NCI-H510A (cell line): ENCODE measurements at places on chromosomes 13 and 19.

DNA sequence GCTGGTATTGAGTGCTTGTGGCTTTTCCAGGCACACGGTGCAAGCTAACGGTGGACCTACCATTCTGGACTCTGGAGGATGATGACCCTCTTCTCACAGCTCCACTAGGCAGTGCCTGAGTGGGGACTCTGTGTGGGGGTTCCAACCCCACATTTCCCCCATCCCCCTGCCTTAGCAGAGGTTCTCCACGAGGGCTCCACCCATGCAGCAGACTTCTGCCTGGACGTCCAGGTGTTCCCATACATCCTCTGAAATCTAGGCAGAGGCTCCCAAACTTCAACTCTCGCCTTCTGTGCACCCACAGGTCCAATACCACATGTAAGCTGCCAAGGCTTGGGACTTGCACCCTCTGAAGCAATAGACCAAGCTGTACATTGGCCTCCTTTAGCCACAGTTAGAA lies 25.3 kb upstream of the ZSCAN18 start:
- no peak for DNase-seq

DNA sequence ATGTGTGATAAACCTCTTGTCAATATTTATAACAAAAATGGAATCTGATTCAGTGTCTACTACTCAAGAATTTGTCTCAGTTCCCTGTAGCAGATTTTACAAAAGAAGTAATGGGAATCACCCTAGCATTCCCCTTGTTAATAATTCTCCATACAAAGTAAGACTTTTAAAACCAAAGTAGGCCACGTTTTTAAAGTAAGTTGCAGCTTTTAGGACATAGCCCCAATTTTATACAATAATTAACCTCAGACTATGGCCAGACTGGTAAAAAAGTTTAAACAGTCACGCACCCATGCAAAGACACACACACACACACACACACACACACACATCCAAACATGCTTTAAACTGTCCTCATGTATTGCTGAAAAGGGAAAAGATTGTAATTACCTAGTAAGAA lies 589.9 kb downstream of the PCDH9 start:
- DNase-seq, result no peak

GRCh38 chr19:12864721-12865715 lies 16.2 kb downstream of the DNASE2 start:
- no peak for DNase-seq

DNA sequence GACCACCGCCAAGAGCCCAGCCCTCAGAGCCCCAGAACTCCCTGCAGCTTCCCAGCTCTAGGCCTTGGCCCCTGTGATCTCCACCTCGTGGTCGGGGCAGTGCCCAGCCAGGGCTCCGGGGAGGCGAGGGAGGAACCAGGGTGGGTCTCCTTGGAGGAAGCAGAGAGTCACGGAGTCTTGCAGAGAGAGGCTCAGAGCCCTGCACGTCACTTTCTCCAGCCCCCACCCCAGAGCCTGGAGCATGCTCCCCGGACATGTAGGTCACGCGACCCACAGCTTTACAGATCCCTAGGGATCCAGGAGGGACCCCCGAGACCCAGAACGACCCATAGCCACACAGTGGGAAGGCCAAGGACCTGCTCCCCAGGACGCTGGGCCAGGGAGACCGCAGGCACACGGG lies 11.9 kb downstream of the GADD45B start:
- DNase-seq, result no peak

DNA sequence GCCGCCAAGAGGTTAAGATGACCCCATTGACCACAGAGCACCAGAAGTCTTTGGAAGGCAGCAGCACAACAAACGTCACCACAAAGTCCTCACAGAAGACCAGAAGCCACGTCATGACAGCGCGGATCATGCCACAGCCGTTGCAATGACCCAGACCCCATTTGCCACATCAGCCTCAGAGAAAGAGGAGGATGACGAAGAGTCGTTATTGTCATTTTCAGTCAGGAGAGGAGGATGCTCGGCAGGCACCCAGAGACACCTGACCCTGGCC lies 29.6 kb upstream of the CD33 start:
- no peak for DNase-seq

DNA sequence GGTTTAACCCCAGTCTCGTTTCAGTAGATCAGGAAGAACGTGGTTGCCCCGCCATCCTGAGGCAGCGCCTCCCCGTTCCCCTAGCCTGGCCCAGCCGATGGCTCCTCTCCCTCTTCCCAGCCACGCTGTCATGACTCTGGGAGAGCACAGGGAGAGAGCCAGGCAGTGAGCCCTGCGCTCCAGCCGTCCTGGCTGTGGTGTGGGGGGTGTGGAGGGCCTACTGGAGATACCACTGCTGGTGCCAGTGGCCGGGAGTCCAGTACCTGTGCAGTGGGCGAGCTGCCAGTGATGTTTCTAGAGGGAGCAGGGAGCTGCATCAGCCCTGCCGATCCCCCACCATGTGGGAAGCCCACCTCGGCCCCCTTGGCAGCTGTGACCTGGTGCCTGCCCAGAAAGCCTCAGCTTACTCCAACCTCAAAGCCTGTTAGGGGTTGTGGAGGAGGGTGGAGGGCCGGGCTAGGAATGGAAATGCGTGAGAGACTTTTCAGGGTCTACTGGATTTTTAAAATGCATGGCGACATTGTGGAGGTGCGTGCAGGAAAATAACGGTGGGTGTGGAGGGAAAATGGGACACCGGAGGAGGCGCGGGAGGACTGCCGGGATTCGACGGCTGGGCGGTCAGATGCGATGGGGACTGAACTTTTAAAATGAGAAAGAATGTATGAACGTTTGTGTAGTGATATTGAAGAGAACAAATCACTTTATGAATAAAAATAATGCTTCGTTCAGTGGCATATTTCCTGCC lies 4.9 kb downstream of the TEX29 start:
- DNase-seq, result no peak

DNA sequence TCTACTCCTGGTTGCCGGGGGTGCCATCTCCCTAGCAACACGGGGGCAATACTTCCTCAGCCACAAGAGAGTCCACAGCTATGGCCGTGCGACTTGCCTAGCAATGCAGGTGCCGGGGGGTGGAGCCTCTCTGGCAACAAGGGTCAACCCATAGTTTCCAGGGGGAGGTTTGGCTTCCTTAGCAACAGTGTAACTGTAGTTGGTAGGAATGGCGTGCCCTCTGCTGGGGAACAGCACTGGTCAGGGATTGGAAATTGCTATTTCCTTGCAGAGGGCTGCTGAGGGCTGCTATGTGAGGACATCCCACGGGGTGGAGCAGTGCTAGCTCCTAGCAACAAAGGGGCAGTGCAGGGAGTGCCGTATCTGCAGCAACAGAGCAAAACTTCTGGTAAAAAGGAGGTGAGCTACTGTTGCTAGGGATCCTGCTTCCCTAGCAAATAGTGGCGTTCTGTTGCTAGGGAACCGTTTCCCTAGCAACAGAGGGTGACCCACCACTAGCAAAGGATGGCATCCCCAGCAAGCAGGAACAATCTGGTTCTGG lies 7.0 kb upstream of the TMC4 start:
- peak; percentile 90 for DNase-seq

DNA sequence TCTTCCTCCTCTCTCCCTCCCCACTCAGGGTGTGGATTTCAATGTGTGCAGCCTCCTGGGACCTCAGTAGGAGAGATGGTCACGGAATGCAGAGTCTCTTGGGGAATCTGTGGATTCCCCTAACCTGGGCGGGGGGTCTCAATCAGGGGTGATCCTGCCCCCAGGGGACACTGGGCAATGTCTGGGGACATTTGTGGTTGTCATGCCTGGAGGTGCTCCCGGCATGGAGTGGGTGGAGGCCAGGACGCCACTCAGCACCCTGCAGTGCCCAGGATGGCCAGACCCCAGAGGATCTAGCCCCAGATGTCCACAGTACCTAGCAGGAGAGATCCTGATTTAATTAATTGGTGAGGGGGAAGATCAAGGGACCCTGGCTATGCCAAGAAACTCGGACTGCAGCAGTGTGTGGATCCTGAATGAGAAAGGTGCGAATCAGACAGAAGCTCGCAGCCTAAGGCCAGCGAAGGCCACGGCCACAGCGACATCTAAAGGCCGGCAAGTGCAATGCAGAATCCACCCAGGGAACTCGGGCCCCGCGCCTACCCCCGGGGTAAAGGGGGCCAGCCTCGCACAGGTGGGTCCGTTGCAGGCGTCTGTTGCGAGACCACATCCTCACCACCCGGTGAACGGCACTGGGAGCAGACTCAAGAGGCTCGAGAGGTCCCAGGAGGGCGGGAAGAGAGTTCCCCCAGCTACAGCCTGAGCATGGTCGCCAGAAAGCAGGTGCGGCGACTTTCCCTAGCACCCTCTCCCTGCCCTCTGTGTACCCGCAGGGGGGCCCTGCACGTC lies 88.8 kb downstream of the GNG7 start:
- DNase-seq, result no peak

GRCh38 chr19:3250675-3251074 lies 26.2 kb downstream of the CELF5 start:
- DNase-seq, result no peak

- DNase-seq, result no peak
Observed at GRCh38 chr19:8526345-8527091, 12.6 kb upstream of the ZNF414 start.

GRCh38 chr19:6632002-6632621 lies 37.8 kb downstream of the TNFSF14 start:
- no peak for DNase-seq

DNA sequence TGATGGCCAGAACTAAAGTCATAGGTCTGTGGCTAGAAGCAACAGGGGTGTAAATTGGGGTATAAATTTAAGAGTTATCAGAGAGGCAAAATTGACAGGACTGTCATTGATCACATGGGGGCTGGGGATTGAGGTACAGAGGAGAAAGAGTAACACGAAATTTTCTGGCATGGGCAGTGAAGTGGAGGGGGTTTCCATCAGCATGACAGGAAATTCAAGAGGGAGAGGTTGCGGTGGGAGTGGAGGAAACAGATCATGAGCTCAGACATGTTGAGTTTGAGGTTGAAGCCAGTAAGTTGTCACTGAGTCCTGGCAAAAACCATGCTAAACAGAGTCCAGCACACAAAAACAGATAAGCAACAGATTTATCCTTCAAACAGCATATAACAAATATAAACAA lies 192.1 kb upstream of the TSC22D1 start:
- DNase-seq, result no peak

- DNase-seq, result no peak
Observed at GRCh38 chr13:97111756-97112155, 110.4 kb upstream of the MBNL2 start.

- no peak for DNase-seq
Observed at GRCh38 chr19:28793391-28794168, 419.4 kb downstream of the UQCRFS1 start.

GRCh38 chr13:63175536-63175935 lies 1759.9 kb upstream of the PCDH20 start:
- no peak for DNase-seq

- DNase-seq, result no peak
Observed at GRCh38 chr13:65112531-65112941, 2117.6 kb downstream of the PCDH9 start.

DNA sequence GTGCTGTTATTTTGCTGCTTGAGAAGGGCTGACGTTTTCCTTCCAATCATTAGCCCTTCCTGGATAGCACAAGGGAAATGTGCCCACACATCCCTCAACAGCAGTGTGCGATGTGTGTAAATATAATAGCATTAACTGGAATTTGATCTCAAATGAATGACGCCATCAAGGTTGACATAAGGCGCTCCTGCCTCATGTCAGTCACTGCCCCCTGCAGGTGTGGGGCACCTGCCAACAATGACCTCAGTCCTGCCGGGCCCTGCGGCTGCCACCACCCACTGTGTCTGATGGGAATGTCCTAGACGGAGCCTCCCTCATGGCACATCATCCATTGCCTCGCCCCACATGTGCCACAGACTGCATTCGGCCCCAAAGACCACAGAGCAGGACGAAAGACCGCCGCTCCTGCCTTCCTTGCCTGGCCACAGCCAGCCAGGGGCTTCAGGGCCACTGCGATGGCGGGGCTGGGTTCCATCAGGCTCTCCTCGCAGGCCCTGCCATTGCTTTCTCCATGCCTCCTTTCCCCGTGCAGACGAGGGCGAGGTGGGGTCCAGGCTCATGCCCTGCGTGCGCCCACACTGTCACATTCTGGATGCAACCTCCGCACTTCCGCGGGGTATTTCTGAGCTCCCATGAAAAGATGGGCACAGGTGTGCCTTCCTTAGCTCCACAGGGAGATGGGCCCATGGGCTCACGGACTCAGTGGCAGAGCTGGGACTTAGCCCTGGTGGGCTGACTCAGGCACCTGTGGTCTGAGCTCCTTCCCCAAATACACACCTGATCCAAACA lies 146.7 kb downstream of the SOX1 start:
- DNase-seq, result peak; percentile 89

GRCh38 chr19:56140583-56141416 lies at the start of gene ZNF444:
Gene ZNF444, plus strand, starts transcription at chr19:56141287. Its CDS starts 5,625 bp downstream, at chr19:56146912.
- DNase-seq, result peak; percentile 98

DNA sequence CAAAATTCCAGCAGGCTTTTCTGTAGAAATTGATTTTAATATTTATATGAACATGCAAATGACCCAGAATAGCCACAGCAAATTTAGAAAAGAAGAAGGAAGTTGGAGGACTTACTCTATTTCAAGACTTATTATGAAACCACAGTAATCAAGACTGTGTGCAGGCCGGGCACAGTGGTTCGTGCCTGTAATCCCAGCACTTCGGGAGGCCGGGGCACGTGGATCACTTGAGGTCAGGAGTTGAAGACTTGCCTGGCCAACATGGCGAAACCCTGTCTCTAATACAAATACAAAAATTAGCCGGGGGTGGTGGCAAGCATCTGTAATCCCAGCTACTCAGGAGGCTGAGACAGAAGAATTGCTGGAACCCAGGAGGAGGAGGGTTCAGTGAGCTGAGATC lies 6.0 kb upstream of the FFAR2 start:
- DNase-seq, result no peak

DNA sequence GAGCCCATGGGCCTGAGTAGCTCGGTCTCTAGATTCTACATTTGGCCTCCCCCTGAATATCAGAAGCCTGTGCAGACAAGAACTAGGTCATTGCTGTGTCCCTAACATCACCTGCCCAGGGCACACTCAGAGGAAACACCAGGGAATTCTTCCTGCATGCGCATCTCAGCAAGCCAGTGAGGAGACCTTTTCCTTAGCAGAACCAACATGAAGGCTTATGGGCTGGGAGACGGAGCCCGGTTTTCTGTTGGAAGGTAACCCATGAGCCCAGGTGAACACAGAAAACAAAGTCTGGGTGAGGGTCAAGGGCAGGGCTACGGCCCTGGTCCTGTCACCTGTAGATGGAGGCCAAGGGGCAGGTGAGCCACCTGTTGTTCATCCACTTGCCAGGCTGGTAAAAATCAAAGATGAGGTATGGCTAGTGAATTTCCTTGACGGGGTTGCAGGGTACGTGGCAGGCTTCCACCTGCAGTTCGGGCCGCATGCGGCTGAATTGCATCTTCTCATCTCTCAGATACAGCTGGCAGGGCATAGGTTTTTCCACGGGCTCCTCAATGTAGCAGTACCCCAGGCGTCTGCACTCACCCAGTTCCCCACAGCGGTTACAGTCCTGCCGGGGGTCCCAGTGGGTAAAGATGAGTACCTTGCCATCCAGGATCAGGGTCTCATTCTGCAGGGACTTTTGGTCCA lies 3.6 kb upstream of the FAM187B start:
- no peak for DNase-seq

DNA sequence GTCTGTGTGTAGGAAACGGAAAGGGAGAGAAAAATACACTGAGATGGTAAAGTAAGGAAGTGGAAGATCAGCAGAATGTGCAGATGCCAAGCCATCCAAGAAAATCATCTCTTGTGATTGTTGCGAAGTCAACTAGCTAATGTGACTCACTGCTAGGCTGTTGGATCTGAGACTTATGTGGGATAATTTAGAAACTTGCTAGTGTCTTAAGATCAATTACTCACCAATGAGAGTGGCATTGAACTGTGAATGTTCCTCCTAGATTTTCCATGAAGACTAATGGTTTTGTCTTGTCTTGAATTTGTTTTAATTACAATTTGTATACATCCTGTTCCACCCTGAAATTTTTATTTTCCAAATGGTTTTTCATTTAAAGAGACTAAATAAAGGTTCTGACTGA lies 771.6 kb downstream of the EFNB2 start:
- no peak for DNase-seq
